ENCODE measurements at places on chromosomes 12 and 14.

GRCh38 chr12:62519043-62519442 lies 52.4 kb downstream of the MON2 start:
- DNase-seq = no peak

GRCh38 chr12:105740369-105740768 lies 398.4 kb downstream of the NUAK1 start:
- DNase-seq = no peak

DNA sequence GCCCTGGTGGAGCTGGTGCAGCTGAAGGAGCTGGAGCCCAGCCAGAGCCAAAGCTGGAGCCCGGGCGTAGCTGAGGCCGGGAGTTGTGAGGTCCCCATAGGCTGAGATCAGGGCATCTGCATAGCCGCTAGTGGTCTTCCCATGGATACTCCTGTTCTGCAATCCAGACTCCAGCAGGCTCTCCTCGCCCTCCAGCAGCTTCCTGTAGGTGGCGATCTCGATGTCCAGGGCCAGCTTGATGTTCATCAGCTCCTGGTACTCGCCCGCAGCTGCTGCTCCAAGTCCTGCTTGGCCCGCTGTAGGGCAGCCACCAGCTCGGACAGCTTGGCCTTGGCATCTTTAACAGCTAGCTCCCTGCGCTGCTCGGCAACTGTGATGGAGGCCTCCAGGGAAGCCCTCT lies 966.1 kb downstream of the FSCB start:
- no peak for DNase-seq

DNA sequence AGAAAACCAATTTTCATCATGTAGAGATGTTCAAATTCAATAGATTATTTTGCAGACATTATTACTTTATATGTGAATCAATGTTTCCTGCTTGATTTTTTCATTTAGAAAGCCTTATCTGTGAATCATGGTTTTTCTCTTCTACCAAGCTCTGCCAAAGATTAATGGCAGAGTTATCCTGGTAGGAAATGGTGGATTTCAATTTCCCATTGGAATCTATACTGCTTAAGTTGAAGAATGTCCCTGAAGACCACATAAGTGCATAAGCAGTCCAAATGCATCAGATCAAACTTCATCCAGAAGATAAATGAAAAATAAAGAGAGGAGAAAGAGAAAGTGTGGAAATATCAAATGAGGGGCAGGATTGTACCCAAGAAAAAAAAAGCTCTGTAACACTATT lies 5.0 kb downstream of the LUM start:
- DNase-seq = no peak

- no peak for DNase-seq
These were observed 133.5 kb downstream of the KTN1 start for GRCh38 chr14:55713486-55713885.

- no peak for DNase-seq
These were observed 14.4 kb downstream of the EVL start for GRCh38 chr14:100079726-100080005.

GRCh38 chr14:105897725-105898113 lies 371.3 kb downstream of the TMEM121 start:
- DNase-seq = no peak

GRCh38 chr12:79294590-79294989 lies 396.2 kb downstream of the PAWR start:
- DNase-seq = no peak

DNA sequence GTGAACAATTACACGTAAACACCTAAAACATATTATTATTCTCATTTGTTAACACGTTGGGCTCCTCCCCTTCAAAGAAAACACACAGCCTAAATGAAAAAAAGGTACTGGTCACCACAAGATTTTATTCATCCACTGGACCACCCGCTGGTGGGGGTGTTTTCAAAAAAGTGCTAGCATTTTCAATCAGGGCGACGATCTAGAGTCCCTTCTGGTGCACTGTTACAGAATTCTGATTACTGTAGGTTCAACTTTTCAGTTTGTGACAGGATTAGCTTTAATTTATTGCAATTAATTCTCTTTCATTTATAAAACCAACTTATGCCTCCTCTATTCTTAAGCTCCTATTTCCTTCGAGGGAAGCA lies 443 bp downstream of the MAGOHB start:
- DNase-seq = no peak

- no peak for DNase-seq
These were observed 211.7 kb downstream of the DPF3 start for GRCh38 chr14:72682188-72682587.

GRCh38 chr14:73269729-73270531 lies 32.6 kb downstream of the PAPLN start:
- DNase-seq = no peak
